ENCODE measurements at places on chromosomes 1 and 21.
A peak's percentile ranks its signal among the peaks of the same experiment; 100 is the strongest.

DNA sequence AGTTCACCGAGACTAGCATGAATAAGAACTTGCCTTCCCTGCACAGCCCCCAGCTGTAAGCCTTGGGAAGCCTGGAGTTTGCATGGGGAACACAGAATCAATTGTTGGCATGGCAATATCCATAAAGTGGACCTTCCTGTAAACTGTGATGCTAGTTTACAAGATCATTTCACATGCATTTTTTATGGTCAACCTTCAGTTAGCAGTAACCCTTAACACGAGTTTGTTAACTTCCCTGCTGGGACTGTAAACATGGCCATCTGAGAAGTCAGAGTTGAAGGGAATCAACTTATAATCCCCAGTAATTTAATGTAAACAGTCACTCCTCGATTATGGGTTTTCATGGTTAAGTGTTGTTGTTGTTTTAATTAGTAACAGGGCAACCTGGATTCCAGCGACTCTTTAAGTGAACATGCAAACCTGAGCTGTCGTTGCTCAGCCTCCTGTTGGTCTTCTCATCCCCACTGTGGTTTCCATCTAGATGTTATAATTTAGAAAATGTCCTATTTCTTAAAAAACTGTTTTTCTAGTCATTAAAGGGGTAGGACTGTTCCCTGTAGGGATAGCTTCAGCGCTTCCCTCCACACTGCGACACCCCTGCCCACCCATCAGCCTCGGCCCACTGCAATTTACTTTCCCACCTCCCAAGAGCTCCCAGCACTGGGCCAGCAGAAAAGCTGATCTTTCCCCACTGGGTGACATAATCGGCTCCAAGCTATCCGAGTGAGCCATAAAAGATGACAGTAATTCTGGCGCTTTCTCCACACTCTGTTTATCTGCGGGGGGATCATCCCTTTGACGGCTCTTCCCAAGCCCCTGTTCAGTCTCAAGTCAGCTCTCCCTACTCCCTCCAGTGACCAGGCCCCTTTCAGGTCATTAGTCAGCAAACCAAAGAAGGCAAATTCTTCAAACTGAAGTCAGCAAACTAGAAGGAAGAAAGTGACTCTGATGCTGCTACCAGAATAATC, 107.6 kb upstream of the IPO9 start:
- DNase-seq = peak; percentile 28

GRCh38 chr1:106268070-106268469, 788.4 kb upstream of the PRMT6 start:
- DNase-seq = no peak

DNA sequence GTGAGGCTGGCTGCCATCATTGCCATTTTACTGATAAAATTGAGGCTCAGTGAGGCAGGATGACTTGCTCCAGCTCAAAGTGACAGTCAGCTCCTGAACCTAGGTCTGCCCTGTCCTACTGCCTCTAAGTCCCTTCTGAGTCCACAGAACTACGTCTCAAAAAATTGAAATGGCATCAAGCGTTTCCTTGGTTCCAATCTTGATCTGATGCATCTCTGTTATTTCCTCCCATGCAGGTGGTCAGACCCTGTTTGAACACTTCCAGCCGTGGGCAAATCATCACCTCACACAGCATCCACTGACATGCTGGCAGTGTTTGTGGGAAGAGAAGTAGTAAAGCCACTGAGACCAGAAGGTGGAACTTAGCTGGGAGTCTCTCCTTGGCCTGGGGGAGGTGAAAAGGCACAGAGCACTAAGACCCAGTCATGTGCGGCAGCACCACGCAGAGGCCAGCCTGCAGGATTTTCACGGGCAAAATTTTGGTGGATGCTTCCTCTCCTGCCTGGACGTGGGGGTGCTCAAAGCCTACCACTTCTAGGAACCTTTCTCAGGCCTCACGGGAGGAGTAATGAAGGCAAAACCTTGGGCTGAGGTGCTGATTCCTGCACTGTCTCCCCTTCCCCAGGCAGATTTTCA, 7.8 kb upstream of the CPLANE2 start:
- no peak for DNase-seq

- no peak for DNase-seq
Observed at GRCh38 chr1:36955016-36955415, 79.3 kb downstream of the GRIK3 start.

DNA sequence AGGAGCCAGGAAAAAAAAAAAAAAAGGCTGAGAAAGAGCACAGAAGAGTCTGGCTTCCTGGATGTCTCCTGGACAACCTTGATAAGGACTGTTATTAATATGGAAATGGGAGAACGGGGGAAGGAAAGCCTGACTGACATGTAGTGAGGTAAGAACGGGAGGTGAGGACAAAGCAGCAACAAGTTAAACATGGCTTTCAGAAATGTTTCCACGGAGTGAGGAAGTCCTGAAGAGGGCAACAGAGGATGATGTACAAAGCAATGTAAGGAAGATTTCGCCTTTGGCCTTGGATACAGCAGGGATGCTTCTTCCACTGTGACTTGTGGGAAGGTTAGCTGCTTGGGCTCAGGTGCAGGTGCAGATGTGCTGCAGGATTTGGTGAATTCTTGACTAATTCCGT, 11.9 kb upstream of the NIBAN1 start:
- DNase-seq = peak; percentile 17

- DNase-seq = no peak
Observed at GRCh38 chr1:200658037-200658818, 11.5 kb downstream of the DDX59 start.

- DNase-seq = no peak
Observed at GRCh38 chr1:36457691-36458090, 6.5 kb downstream of the MRPS15 start.

GRCh38 chr1:10193288-10193687, 17.1 kb upstream of the KIF1B start:
- DNase-seq = no peak

DNA sequence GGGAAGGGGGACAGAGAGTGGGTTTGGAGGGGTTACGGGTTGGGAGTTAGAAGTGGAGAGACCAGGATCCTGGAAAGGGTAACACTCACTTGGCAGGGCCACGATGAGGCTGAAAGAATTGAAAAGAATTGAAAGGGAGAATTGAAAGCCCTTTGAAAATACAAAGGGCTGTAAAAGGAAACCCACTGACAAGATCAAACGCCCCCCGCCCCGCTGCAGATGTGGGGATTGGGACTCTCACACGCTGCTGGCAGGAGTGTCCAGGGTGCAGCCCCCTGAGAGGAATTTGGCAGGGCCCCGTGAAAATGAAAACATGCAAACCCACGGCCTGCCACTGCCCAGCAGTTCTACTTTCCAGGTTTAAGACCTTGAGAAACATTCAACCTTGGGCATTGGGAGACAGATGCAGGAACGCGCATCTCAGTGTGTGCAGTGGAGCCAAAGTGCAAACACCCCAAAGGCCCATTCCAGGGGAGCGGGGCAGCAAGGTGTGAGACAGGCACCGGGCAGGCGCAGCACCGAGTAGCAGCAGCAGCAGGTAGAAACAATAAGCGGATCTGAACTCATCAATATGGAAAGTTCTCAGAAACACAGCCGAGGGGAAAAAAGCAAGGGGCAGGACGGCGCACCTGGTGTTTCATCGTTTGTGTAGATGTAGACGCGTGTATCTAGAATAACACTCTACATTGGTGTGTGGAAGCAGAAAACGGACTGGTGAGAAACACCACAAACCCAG, 8.3 kb upstream of the TNFRSF1B start:
- no peak for DNase-seq

- DNase-seq = no peak
Observed at GRCh38 chr1:62334434-62334985, 15.3 kb upstream of the KANK4 start.

- no peak for DNase-seq
Observed at GRCh38 chr21:45945066-45945867, 36.3 kb upstream of the COL6A1 start.

DNA sequence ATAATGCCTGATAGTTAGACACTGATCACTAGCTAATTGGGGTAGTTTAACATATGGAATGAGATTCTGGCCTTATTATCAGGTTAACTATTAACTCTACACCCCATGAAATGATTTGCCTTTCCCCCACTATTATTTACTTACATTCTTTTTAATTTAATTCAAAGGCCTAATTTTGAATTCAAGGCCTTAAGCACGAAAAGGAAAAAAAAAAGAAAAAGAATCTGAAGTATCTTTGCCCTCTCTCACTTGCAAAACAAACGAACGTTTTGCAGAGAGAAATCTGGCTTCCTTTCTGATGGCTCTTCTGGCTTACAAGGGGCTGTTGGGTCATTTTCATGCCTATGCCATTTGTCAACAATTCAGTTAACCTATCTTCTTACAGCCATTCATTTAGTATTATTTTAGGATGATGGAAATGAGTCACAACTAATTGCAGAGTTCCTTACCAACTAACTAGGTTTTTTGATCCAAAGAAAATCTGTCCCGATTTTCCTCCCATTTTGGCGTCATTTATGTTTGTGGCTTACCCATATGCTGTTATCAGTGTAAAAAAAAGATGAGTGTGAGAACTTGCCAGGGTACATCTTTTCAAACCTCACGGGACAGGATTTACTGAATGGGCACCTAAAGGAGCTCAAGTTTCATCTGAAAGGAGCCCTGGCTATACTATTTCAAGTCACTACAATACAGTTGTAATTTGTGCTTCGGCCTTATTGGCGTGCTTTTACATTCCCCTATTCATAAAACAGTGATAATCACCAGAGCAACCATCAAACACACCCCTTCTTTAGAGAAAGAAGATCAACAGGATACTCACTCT, 1.9 kb upstream of the ERRFI1 start:
- DNase-seq = peak; percentile 69

DNA sequence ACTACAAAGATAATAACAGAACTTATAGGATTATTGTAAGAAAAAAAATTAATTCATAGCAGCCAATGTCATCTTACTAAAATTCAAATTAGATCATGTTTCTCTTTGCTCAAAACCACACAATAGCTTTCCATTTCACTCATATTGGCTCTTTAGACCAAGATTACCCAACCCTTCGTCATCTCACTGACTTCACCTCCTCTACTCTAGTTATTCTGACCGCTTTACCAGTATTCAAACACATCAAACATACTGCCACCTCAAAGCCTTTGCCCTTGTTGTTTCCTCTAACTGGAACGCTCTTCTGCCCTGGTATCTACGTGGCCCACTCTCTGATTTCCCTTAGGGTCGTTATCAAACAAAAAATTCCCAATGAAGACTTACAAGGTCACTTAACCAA, 1.7 kb downstream of the ANGPTL3 start:
- DNase-seq = no peak

GRCh38 chr1:233168384-233168783, 127.1 kb downstream of the PCNX2 start:
- DNase-seq = no peak

- DNase-seq = no peak
Observed at GRCh38 chr1:9086045-9086444, 16.6 kb upstream of the SLC2A5 start.

DNA sequence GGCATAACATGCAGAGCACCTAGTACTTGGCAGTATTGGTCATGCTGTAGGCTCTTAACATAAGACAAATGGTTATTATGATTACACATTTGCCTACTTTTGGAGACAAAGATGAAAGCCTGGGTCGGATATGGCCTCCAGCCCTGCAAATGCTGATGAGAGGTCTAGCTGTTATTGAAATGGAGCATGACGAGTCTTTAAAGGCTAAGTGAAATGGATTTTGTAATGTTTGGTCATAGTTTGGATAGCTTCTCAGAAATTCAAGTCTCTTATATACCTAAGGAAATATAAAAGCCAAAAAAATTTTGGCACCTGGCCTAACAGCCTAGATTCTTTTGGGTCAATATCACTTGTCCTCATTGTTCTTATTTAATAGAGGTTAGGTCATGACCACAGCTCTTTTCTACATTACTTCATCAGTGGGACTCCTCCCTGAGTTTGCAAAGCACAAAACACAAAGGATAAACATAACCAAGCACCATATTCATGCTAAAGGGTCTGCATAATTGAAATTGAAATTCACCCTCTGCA, 69.2 kb upstream of the WLS start:
- DNase-seq = no peak

- DNase-seq = no peak
Observed at GRCh38 chr1:90512441-90512840, 204.7 kb downstream of the BARHL2 start.

DNA sequence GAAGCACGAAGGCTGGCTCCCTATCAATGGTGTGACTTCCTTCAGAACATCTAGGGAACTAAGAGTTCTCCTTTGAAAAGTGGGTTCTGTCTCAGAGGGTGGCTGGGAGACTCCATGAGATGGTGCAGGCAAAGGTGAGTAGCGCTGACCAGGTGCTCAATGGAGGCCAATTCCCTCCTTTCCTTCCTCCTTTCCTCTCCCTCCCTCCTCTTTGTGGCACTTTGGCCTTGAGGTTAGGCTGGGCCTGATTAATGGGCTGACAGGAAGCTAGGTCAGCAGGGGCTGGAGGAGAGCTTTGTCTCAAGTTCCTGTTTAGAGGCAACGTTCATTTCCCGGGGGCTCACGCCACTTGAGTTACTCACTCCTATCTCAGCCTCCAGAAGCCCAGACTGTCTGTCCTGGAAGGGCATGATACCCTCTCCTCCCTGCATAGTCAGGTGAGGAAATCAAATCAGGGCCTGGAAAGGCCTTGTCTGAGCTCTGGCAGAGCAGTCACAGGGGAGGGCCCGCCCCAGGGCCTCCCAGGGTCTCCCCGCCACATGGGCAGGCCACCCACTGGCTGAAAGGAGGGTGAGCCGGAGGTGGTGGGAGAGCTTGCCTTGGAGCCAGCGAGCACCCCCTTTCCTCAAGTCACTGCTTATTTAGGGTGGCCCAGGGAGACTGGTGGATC, 58.4 kb upstream of the SSBP3 start:
- DNase-seq = no peak

- no peak for DNase-seq
Observed at GRCh38 chr1:98267423-98267822, 346.6 kb upstream of the DPYD start.

- no peak for DNase-seq
Observed at GRCh38 chr1:25711555-25712298, 88.3 kb upstream of the SELENON start.

GRCh38 chr1:158227904-158228623, 26.2 kb upstream of the CD1A start:
- DNase-seq = no peak

DNA sequence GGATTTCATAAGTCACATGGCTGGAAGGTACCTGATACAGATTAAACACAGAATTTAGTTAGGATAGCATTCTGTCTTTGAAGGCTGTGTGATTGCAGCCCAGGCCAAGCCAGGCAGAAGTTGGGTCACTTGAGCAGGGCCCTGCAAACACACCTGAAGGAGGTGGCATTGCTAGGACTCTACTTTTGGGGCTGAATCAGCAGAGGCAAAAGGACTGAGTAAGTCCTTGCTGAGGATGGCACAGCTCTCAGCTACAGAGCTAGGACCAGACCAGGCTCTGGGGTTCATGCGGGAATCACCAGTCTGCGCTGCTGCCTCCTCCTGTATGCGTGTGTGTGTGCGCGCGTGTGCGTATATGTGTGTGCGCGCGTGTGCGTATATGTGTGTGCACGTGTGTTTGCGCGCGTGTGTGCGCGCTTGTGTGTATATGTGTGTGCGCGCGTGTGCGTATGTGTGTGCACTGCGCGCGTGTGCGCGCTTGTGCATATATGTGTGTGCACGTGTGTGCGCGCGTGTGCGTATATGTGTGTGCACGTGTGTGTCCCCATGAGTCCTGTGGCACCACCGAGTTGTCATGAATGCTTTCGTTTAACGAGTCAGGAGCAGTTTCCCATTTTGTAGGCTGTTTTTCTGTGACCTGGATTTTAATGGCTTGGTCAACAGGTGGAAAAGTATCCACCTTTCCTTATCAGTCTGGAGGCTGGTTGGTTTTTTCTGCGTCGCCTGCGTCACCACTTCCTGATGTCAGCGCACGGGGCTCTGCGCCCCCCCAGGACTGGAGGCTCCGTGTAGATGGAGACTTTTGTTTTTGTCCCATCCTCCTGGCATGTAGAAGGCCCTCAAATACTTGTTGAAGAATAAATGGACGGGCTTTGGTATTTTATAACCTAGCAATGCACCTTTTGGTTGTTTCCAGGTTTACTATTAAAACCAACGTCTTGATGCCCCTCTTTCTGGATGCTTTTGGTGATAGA, 34.7 kb downstream of the ADARB1 start:
- no peak for DNase-seq

Measured in trophoblast cell (in vitro differentiated cells and primary cell).